ENCODE measurements at places on chromosomes 1 and 21.

- no peak for DNase-seq
These were observed 150.7 kb upstream of the COL6A1 start for GRCh38 chr21:45830720-45831366.

GRCh38 chr1:1631782-1632420, at the start of gene MMP23B:
Gene MMP23B (plus strand): TSS chr1:1632173. CDS start chr1:1632219, 46 bp downstream.
- no peak for DNase-seq

GRCh38 chr1:31127266-31127665, 61.7 kb upstream of the PUM1 start:
- no peak for DNase-seq

DNA sequence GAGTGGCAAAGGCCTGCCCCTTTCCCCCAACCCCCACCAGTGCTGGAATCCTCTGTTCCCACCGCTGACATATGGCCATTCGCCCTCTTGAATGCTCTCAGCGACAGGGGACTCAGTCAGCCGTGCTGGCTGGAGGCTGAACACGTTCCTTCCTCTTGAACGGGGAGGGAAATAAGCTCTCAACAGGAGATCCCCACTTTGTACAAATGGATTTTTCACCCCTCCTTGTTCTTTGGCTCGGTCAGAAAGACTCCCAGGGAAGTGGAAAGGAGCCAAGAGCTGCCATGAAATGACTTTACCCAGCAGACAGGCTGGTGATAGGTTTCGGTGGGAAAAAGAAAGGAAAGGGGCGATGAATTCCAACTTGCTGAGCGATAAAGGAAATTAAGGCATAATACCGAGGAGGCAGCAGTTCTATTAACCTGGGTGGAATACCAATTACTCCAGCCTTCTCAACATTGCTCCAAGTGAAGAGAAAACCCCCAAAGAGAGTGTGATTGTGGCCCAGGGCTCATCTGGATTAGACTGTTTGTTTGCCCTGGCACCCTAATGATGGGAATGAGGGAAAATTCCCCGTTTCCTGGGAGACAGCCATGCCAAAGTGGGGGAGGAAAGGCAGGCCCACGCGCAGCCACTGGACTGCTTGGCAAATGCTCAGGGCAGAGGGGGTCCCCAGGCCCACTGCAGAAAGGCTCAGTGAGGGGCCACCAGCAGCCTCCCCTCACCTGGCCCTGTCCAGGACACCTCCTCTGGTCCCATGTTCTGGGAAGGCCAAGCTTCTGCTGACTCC, 23.9 kb downstream of the LRP8 start:
- DNase-seq: no peak

- DNase-seq: no peak
These were observed 3.7 kb downstream of the ATF3 start for GRCh38 chr1:212612041-212612961.

DNA sequence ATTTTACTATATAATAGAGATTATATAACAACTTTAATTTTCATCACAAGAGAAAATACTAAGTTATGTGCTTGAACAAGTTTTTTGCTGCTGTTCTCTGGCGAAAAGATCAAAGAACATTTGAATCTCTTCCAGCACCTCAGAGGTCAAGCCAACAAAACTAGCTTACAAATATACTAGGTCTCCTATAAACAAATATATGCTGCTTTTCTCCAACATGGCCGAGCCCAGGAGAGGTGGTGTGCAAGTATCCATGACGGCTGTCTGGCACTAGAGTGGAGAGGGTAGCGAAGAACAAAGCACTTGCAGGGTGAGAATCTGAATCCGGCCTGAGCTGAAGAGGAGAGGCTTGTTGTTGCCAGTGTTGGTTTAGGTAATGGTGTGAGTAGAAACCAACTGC, 7.5 kb upstream of the FMO3 start:
- DNase-seq: no peak

DNA sequence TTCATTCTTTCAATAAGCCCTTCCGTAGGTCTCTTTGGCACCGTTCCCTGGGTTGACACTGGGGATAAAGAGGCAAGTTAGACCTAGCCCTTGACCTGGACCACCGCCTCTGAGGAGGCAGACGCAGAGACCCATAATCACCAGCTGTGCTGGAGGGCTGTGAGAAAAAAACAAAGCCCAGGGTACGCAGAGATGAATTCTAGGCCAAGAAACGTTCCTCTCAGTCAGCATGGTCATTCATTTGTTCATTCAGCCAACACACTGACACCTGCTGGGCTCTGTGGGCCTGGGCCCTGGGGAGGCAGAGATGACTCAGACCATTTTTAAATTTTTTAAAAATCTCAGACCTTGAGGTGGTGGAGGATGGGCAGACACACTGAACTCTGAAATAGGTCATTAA, 26.3 kb upstream of the TRABD2B start:
- no peak for DNase-seq

DNA sequence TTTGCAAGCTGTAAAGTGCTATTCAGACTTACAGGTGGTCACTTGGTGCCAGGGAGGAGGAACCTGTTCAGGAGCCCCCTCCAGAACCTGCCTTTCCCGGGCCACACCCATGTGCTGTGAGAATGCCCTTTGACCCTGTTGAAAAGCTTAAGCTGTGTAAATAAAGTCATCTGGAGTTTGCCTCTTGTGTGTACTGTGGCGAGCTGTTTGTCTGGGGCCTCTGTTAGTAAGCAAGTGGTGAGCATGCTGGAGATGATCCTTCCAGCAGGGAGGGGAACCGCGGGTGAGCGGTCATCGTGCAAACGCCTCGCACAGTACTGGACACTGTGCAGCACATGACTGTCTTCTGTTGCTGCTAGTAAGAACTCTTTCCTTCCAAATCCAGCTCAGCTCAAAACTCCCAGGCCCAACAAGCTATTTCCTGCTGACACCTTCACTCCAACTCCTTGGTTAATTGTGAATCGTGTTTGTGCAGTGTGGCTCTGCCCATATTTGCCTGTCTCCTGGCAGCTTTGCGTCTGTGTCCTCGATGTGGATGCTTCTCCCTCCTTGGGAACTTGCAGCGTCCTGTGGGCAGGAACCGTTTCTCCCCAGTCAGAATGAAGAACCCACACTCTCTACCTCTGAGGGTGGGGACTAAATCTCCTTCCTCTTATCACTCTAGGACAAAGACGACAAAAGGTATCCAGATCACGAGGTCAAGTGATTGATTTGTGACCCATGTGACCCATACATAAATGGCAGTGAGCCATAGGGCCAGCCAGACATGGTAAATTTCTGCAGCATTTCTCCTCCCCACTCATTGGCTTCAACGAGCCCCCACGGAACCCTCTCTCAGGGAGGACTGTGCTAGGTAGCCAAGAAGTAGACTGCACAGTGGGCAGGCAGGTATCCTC, 13.9 kb upstream of the BTG2 start:
- no peak for DNase-seq

DNA sequence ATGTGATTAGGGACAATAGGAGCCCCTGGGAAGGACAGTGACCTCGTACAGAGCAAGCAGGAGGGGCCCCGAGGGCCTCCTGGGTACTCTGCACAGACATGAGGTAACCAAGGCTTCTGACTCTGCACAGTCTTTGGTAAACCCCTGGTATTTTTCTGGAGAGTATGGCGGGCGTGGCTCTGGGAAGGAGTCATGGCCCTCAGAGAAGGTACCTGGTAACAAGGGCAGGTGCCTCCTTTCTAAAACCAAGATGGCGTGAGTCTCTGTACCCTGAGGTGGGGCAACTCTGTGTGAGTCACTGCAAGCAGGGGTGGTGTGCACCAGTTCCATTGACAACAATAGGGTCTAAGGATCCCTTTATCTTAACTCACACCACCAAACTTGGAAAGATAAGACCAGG, 39.9 kb upstream of the SLC19A1 start:
- DNase-seq: no peak

GRCh38 chr21:25508364-25508763, 98.9 kb downstream of the MRPL39 start:
- DNase-seq: no peak

GRCh38 chr1:186418503-186418902, 42.4 kb downstream of the PDC start:
- no peak for DNase-seq

GRCh38 chr1:1387098-1388077, 11.7 kb downstream of the CCNL2 start:
- DNase-seq: no peak

- DNase-seq: no peak
These were observed 39.5 kb downstream of the EPHB2 start for GRCh38 chr1:22749919-22750684.

DNA sequence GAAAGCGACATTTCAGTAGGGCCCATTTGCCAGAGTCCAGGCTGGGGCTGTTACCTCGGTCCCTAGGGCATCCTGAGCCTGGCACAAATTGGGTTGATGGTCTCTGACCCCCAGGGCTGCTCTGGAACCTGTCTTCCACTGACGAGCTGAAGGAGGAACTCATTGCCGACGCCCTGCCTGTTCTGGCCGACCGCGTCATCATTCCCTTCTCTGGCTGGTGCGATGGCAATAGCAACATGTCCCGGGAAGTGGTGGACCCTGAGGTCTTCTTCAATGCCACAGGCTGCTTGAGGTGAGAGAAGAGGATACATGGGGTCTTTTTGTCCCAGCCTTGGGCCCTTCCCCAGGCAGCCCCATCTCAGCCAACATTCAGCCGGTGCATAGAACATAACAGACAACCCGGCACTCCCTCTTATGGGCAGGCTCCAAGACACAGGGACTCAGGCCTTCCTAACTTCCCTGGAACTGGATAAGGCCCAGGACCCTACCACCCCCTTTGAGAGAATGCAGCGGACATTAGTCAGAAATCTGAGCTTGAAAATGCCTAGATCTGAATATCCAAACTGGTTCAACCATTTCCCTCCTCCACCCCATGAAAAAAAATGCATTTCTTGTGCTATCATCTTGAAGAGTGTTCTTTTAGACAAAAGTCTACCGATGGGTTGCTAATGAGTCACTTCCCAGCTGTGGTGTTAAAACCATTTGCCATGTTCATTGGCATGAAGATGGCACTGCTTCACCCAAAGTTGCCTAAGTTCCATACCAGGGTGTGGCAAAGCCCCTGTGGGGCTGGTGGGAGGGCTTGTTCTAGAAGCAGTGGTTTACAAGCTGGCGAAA, 35.4 kb downstream of the PKP1 start:
- no peak for DNase-seq

GRCh38 chr1:31102501-31102950, 37.0 kb upstream of the PUM1 start:
- no peak for DNase-seq

DNA sequence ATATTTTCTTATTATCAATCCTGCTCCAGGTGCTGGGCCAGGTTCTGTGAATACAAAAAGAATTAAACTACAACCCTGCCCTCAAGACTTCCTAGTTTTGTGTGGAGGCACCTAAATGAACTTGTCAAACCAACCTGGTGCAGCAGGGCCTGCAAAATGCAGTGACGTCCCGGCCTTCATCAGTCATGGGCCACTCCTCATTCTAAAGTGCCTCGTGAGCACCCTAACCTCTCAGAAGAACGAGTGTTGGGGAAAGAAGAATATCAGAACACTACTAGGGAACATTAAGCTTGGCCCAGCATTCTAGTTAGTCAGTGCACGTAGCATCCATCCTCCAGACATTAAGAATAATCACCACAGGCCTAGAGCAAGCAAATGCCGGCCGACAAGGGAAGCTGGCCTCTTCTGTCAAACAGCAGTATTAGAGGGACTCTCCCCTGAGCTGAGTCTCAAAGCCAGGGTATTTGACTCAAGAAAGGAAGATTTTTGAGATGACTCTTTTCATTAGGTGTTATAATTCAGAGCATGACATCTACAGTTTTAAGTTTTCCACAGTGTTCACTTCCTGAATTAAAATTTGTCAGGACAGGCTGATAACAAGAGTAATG, 137.9 kb downstream of the SLC45A1 start:
- no peak for DNase-seq
